Suprapubic skin (tissue), 4 donors: ENCODE measurements at places on chromosomes 12 and 14. TPM values are rescaled to one million over a fixed set of nuclear protein-coding genes. Genes with fewer than 3 reads are reported as not detected.

Gene ACSS3
- total RNA-seq = 4.1 TPM

Gene CCDC38
- not detected for total RNA-seq

Gene EML1
- total RNA-seq = 9.6 TPM

Gene ASCL1
- not detected for total RNA-seq

Gene OTX2
- not detected for total RNA-seq

Gene IKBIP
- total RNA-seq = 4.0 TPM

Gene OR4K15
- not detected for total RNA-seq
